ENCODE measurements at places on chromosomes 6 and 20. TPM values are rescaled to one million over a fixed set of nuclear protein-coding genes. Genes with fewer than 3 reads are reported as not detected.

DNA sequence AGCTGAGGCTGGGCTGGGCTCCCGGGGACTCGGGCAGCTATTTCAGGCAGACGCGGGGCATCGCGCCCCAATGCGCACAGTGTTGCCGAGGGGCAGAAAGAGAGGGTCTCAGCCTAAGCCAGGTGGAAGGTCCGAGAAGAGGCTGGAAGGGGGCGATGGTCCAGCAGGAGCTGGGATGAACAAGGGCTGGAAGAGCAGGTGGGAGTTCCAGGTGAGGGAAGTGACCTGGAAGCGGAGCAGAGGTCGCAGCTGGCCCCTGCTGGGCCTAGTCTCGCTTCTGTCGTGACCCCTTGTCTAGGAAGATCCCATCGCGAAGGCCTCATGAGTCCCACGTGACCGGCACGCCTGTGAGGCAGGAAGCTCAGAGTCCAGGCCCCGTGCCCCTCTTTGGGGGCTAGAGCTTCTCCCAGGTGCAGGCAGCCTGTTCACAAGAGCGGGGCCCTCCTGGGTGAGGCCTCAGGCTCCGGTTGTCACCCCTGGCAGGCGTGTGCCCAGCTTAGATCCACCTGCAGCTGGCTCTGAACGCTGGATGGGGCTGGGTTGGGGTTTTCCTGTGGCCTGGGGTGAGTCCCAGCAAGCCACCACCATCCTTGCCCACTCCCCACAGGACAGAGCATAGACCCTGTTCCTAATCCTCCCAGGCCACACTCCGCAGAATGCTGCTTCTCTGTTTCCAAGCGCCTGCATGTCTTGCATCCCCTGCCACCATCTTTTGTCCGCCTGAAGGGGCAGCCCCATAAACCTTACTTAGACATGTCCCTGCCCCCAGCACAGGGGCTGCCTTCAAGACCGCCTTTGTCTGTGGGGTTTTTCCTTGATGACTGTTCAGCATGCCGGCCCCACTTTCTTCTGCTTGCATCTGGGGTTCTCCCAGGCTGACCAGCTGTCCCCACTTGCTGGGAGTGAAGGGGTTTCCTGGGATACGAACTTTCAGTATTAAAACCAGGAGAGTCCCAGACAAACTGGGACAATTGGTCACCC, 15.1 kb downstream of the SLC22A3 start:
- no peak overlapping the region for H3K4me3 ChIP-seq
- no peaks in the 10 kb centered on the region for H3K36me3 ChIP-seq

Gene YIPF3
- 128 TPM for total RNA-seq

Gene SLC13A3
- 2.4 TPM for total RNA-seq

- H3K36me3 ChIP-seq: no peaks in the 10 kb centered on the region
- no peak for DNase-seq
- H3K27ac ChIP-seq: no peak overlapping the region
- no peaks in the 10 kb centered on the region for H3K4me1 ChIP-seq
- H3K4me3 ChIP-seq: no peak overlapping the region
Measured at GRCh38 chr6:741410-742339, 48.7 kb upstream of the EXOC2 start.

DNA sequence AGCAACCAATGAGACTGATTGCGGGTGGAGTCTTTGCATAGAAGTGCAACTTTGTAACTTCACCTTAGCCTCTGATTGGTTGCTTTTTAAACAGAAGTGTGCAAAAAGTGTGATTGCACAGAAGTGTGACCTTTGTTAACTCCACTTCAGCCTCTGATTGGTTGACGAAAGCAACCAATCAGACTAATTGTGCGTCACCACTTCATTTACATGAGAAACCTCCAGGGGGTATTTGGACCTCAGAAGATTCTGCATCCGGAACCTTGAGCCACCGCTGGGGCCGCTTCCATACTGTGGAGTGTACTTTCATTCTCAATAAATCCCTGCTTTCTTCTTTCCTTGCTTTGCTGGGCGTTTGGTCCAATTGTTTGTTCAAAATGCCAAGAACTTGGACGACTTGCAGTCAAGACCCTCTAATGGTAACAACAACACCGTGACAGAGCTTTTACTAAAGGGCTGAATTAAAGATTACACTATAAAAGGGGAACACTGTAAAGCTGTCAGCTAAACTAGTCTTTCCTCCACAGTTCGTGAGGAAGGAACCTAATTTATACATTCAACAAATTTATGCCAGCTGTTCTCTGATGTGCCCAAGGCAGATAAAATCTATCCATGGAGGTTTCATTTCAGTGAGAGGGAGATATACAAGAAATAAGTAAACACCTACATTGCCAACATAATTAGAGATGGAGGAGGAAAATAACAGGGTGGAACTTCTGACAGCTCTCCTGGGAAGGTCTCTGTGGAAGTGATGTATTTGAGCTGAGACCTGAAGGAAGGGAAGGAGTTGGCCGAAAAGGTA, 1.4 kb upstream of the HECA start:
- peaks cover 7% of the 10 kb centered on the region for H3K4me1 ChIP-seq
- no peaks in the 10 kb centered on the region for H3K27me3 ChIP-seq
- DNase-seq: no peak
- peak overlapping the region; percentile 99 for H3K27ac ChIP-seq

Gene MYMX
- total RNA-seq: 0.34 TPM

DNA sequence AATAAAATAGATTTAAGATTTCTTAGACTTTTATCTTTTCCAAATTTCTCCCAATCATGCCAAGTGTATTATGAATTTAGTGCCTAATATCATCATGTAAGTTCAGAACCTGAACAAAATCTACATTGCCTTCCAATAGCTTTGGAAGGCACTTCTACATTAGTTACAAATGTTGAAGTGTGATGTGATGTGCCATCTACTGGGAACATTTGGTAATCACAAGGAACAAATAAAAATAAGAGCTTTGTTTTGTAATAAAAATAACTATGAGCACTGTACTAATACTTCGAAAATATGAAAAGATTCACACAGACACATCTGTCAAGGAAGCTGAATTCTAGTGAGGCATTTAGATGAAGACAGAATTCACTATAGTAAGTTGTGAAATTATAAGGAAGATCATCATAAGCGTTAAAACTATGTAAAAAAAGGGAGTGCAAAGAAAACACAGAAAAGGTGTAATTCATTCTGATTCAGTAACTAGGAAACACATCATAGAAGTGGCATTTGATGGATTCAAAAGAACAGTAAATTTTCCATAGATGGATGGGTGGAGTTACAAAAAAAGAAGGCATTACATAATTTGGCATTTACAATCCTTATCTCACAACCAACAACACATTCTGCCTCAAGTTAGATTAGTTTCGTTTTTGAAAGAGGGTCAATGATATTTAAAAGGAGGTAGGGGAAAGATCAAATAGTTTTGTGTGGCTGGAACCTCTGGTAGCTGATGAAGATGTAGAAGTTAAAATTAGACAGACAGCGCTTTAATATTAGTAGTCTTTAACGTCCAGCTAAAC, 161.0 kb downstream of the ASCC3 start:
- H3K27me3 ChIP-seq: no peaks in the 10 kb centered on the region
- no peak overlapping the region for H3K4me3 ChIP-seq
- no peaks in the 10 kb centered on the region for H3K36me3 ChIP-seq
- H3K4me1 ChIP-seq: peaks cover 6% of the 10 kb centered on the region
- no peak overlapping the region for H3K27ac ChIP-seq
- peak; percentile 22 for DNase-seq

- DNase-seq: no peak
- H3K4me1 ChIP-seq: no peaks in the 10 kb centered on the region
- H3K4me3 ChIP-seq: no peak overlapping the region
- no peak overlapping the region for H3K27ac ChIP-seq
- no peaks in the 10 kb centered on the region for H3K27me3 ChIP-seq
Measured at GRCh38 chr6:158500016-158500735, 59.7 kb upstream of the TMEM181 start.

DNA sequence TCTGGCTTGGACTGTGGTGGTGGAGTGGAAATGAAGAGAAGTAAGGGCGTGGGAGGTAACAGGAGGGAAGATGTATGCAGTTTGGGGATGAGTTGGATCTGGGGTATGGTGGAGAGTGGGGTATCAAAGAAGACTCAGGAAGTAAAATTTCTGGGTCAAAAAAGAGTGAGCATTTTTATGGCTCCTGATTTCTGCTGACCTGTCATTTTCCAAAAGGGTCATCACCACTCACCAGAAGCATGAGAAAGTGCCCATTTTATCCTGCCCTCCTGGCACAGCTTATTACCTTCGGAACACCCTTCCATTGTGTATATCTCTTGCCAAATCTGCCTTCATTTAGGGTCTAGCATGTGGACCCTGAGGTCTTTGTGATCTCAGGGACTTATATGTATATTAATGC, 17.3 kb downstream of the TOX2 start:
- H3K4me3 ChIP-seq: no peak overlapping the region
- H3K36me3 ChIP-seq: no peaks in the 10 kb centered on the region
- no peak overlapping the region for H3K27ac ChIP-seq
- no peak for DNase-seq

DNA sequence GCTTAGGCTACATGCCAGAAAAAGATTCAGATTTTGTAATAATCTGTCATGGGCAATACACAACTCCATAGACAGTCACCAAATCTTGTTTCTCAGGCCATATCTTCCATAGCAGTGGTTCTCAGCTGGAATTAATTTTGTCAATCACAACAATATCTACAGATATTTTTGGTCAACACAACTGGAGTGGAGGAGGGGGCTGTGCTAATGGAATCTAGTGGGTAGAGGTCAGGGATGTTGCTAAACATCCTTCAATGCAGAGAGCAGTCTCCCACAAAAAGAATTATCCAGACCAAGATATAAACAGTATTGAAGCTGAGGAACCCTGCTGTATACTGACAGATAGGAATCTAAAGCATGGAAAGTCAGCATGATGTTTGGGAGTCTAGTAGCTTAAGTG, 174.6 kb downstream of the UBE3D start:
- no peaks in the 10 kb centered on the region for H3K4me1 ChIP-seq
- DNase-seq: no peak
- H3K36me3 ChIP-seq: no peaks in the 10 kb centered on the region
- no peak overlapping the region for H3K27ac ChIP-seq
- no peaks in the 10 kb centered on the region for H3K27me3 ChIP-seq
- H3K4me3 ChIP-seq: no peak overlapping the region

- no peak overlapping the region for H3K4me3 ChIP-seq
- no peak for DNase-seq
Measured at GRCh38 chr20:38453941-38454340, 18.7 kb upstream of the RALGAPB start.

Gene SRMS
- not detected for total RNA-seq

Gene CCN6
- total RNA-seq: not detected

DNA sequence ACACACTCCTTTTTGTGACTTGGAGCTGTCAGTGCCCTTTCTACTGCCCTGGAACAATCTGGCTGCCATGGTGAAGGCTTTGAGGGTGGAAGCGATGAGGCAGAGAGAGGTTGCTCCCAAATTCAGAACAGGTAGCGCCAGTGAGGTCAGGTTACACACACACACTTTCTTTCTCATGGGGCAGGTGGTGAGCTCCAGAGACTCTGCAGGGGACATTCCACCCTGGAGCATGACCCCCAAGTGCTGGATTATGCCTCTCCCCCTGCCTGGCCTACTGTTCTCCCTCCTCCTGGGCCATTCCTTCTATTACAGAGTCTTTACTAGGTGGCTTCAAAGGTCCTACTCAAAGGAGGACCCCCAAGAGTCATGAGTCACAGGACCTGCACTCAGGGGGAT, 98.0 kb downstream of the EYA2 start:
- H3K36me3 ChIP-seq: no peaks in the 10 kb centered on the region
- H3K4me1 ChIP-seq: no peaks in the 10 kb centered on the region
- no peak overlapping the region for H3K27ac ChIP-seq
- DNase-seq: no peak
- H3K27me3 ChIP-seq: peaks cover 30% of the 10 kb centered on the region

DNA sequence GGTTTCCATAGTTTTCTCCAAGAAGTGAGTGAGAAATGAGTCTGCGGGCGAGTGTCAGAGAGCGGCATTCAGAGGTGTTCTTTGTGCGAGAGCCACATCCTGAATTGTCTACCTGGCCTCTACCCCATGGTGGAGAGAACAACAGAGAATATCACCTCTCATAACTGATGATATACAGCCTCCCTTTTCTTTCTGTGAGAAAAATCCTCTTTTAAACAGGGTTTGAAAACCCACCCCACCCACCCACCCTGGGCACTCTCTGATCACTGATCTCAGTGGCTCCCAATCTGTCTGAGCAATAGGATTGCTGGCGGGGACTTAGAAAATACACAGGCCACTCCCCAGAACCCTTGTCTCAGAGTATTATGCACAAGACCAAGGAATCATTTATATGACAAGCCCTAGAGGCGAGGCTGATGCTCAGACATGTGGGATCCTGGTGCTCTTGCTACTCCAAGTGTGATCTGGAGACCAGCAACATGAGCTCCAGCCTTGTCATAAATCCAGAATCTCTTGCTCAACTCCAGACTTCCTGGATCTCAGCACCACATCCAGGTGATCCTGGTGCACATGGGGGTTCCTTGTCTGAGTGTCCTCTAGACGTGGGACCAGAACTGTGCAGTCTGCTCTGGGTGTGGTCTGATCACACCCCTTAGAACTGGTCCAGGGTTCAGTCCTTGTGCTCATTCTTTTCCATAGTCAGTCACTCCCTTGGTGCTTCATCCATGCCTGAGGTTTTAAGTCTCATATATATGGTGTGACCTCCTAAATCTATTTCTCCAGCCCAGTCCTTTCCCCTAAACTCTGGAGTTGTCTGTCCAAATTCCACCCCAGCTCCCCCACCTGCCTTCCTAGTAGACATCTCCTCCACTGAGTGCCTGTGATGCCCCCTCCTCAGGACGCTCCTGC, 5.3 kb downstream of the HLA-B start:
- H3K27ac ChIP-seq: no peak overlapping the region
- no peaks in the 10 kb centered on the region for H3K27me3 ChIP-seq
- H3K4me1 ChIP-seq: peaks cover 3% of the 10 kb centered on the region
- no peak for DNase-seq

DNA sequence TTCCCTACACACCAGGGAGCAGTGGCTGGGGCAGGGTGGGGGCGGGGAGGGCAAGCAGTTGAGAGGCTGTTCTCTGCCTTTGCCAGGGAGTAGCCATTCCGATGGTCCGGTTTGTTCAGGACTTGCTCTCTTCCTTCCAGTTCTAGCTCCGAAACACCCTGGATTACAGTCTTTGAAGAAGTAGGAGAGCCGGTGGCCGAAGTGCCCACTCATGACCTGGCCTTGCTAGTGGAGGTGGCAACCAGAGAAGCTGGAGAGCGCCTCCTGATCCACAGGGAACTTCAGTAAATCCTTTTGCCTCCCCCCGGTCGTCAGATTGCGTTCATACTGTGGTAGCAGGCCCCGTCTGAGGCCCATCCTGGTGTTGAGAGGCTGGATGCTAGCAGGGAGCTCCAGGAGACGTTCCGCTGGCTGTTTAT, 92.8 kb downstream of the ARID1B start:
- peaks cover 30% of the 10 kb centered on the region for H3K4me1 ChIP-seq
- H3K4me3 ChIP-seq: no peak overlapping the region
- no peaks in the 10 kb centered on the region for H3K36me3 ChIP-seq
- DNase-seq: no peak
- H3K27me3 ChIP-seq: no peaks in the 10 kb centered on the region

- H3K36me3 ChIP-seq: no peaks in the 10 kb centered on the region
- H3K4me3 ChIP-seq: peak overlapping the region; percentile 28
- peak overlapping the region; percentile 67 for H3K27ac ChIP-seq
- peak; percentile 91 for DNase-seq
Measured at GRCh38 chr20:34215711-34216381, 25.4 kb upstream of the ASIP start.

All from left lung (tissue), 14 donors.